ENCODE measurements at places on chromosomes 1 and 21.

GRCh38 chr1:167666416-167666815 is 36.4 kb downstream of the RCSD1 start:
- no peak for DNase-seq

- DNase-seq, result no peak
Observed at GRCh38 chr1:61322008-61322744, 239.8 kb downstream of the NFIA start.

- no peak for DNase-seq
Observed at GRCh38 chr1:236914375-236914774, 89.9 kb downstream of the MT1HL1 start.

- no peak for DNase-seq
Observed at GRCh38 chr1:100847361-100848082, 47.1 kb downstream of the EXTL2 start.

GRCh38 chr1:13723810-13724209 is 23.8 kb downstream of the PRDM2 start:
- no peak for DNase-seq

GRCh38 chr1:117708323-117709248 is 102.7 kb downstream of the TENT5C start:
- no peak for DNase-seq

DNA sequence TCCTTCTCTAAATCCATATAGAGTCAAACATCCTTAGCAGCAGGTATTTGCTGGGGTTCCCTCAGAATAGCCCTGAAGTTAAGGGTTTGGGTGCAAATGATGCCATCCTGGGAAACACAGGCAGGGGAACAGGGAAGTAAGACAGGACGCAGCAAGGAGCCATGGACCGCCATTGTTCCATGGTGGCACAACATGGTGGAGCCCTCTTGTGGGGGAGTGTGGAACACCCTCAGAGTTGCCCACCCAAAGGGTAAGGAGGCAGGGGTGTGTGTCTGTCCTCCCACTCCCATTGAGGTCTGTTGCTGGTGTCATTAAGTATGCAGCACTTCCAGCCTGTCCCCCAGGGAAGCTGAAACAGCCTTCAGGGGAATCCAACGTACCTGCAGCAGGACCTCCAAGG is 20.4 kb upstream of the RCAN1 start:
- DNase-seq, result no peak

- DNase-seq, result no peak
Observed at GRCh38 chr1:172255223-172255560, 165.3 kb upstream of the C1orf105 start.

- DNase-seq, result no peak
Observed at GRCh38 chr1:34478515-34479076, 276.3 kb upstream of the GJB5 start.

- no peak for DNase-seq
Observed at GRCh38 chr1:213017447-213018273, 2.0 kb upstream of the ANGEL2 start.

- DNase-seq, result no peak
Observed at GRCh38 chr1:52551507-52552235, 1.2 kb downstream of the TUT4 start.

DNA sequence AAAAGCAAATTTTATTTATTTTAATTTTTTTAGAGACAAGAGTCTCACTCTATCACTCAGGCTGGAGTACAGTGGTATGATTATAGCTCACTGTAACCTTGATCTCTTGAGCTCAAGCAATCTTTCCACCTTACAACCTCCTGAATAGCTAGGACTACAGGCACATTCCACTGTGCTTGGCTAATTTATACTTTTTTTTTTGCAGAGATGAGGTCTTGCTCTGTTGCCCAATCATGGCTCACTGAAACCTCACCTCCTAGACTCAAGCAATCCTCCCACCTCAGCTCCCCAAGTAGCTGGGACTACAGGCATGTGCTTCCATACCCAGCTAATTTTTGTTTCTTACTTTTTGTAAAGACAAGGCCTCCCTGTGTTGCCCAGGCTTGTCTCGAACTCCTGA is 49.5 kb downstream of the DR1 start:
- DNase-seq, result no peak

DNA sequence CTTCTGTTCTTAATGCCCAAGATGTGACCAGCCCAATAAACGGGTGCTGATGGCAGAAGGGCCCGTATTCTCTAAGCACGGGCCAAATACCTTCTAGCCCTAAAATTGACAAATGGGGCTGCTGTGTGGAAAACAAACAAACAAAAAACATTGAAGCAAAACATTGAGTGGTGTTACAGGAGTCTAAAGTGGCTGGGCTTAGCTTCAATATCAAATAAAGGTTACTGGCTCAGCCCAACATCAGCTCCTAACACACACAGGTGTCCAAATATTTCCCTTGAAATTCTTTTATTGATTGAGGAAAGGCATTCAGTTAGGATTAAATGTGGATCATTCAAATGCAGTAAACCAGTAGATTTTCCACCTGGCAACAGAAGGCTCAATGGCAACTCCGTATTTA is 13.3 kb upstream of the TTF2 start:
- no peak for DNase-seq

GRCh38 chr1:19521411-19521810 is 36.1 kb upstream of the CAPZB start:
- DNase-seq, result no peak

DNA sequence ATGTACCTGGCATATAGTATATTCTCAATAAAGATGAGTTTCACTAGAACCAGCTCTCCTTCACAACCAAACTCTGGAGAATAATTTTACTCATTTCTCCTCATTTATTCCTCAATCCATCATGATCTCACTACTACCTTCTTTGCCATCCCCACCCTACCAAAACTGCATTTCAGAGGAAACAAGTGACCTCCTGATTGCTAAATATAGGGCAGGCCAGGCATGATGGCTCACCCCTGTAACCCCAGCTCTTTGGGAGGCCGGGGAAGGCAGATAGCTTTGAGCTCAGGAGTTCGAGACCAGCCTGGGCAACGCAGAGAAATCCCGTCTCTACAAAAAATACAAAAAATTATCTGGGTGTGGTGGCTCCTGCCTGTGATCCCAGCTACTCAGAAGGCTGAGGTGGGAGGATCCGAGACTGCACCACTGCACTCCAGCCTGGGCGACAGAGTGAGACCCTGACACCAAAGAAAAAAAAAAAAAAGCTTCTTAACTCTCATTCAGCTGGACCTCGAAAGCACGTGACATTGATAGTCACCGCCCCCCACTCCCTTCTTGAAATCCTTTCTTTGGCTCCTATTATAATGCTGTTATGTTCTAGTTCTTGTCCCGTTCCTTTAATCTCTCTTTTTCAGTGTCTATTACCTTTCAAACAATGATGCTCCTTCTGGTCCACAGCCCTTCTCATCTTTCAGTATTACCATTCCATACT is 2.1 kb downstream of the TESK2 start:
- no peak for DNase-seq

GRCh38 chr1:24727501-24728216 is 17.6 kb upstream of the CLIC4 start:
- no peak for DNase-seq

GRCh38 chr1:185920602-185921001 is 186.4 kb downstream of the HMCN1 start:
- DNase-seq, result no peak

DNA sequence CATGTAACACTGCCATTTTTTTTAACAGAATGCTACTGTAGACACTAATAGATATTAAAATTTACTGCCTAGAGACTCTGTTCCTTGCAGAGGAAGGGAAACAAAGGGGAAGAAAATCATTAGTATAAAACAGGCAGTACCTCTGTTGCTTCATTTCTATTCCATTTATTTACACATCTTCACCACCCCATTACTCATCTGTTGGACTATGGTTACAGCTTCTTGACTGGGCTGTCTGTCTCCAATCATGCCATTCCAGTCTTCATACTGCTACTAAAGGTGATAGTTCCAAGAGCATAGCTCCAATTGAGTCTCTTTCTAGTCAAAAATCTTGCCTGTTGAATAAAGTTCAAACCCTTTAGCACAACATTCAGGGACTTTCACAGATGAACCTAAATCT is 22.2 kb upstream of the GPR25 start:
- no peak for DNase-seq

DNA sequence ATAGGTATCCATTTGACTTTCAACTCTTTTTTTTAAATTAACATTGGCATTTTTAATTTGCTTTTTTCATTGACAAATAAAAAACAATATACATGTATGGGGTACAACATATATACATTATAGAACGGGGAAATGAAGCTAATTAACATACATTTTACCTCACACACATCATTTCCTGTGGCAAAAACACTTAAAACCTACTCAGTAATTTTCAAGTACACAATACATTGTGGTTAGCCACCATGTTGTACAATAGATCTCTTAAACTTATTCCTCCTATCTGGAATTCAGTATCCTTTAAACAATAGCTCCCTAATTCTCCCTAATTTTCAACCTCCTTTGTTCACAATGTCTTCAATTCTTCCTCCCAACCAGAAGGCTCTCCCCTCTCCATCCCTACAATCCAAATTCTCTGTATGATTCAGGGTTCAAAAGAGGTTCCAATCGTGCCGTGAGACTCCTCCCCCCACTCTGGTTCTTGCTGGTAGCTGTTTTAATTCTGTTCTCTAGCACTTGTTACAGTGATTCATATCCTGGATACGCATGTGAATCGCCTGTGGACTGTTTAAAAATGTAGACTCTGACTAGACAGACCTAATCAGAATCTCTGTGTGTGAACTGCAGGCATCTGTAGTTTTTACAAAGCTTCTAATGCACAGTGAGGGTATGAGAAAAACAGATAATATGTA is 87.6 kb upstream of the DUSP10 start:
- no peak for DNase-seq

- no peak for DNase-seq
Observed at GRCh38 chr1:63854091-63854490, 80.3 kb downstream of the ROR1 start.

DNA sequence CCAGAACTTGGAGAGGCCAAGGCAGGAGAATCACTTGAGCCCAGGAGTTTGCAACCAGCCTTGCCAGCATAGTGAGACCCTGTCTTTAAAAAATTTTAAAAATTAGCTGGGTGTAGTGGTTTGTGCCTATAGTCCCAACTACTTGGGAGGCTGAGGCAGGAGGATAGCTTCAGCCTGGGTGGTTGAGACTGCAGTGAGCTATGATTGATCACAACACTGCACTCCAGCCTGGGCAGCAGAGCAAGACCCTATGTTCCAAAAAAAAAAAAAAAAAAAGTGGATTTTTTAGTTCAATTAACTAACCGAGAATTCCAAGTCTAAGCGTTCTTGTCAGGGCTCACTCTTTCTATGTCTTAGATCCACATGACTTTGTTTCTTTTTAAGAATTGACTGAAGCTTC is 130.3 kb upstream of the NRIP1 start:
- no peak for DNase-seq

- DNase-seq, result no peak
Observed at GRCh38 chr1:32989160-32990050, 24.8 kb upstream of the RNF19B start.

DNA sequence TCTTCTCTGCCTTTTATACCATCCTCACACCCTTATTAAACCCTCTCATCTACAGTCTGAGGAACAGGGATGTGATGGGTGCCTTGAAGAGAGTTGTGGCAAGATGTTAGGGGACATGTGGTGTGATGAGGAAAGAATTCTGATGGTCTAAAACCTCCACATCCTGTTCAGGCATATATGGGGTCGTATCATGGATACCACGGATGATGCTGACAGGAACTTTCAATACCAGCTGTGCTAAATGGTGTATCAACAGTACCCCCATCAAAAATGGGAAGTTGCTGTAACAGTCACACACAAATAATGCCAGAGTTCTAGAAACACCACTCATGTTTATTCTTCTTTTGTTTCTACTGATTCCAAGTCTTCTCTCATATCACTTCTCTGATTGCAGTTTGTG is 12.9 kb downstream of the OR2T6 start:
- DNase-seq, result no peak

DNA sequence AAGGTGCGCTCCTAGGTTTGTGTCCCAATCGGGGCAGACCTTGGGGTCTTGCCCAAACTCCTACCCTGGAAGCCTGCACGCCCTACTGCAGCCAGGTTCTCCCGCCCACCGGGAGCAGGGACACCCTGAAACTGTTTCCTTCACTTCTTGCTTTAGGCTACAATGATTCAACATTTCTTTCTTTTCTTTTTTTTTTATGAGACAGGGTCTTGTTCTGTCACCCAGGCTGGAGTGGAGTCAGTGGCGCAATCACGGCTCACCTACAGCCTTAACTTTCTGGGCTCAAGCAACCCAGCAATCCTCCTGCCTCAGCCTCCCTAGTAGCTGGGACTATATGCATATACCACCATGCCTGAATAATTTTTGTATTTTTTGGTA is 75.8 kb downstream of the ITPKB start:
- no peak for DNase-seq

DNA sequence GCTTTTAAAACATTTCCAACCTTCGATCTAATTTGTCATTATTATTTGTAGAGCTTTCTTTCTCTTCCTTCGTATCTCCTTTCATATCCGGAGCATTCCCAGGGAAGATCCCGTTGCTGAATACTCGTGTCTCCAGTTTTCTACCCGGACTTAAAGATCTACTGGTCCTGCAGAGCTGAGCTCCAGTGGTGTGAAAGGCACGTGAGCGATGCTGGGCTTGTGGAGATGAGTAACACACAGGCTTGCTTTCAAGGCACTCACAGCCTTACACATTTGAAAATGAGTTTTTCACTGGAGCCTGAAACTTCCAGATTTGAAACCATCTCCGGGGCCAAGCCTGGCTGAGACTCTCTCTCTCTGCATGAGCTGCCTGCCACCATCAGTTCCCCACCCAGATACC is 428.3 kb downstream of the KIF26B start:
- DNase-seq, result no peak

- no peak for DNase-seq
Observed at GRCh38 chr1:182203191-182203875, 141.8 kb upstream of the ZNF648 start.

DNA sequence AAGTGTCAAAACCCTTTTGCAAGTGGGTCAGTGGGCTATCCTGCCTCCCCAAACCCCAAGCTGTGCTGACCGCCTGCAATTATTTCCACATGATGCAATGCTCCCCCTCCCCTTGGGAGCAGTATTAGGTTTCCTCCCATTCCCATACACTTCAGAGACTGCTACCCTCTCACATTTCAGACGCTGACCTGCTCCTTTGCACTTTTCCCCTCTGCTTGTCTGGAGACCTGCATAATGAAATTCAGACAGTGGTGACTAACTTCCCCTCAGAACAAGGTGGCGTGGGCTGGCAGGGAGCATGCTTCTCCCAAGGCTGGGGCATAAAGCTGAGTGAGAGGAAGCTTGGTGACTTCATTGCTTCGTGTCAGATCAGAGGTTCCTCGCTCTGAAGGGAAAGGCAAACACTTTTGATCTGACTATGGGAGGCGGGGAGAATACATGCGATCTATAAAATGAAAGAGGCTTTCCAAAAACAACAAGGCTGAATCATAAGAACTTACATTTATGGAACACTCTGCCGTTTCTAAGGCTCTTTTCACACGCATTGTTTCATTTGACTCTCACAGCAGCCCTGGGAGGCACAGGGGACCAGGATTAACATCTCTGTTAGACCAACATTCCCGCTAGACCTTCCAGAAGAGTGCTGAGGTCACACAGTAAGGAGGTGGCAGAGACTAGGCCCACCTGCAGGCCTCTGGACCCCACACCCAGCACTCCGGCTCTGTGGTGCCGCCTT is 27.5 kb upstream of the ROR1 start:
- DNase-seq, result no peak

GRCh38 chr21:17436626-17437111 is 76.2 kb upstream of the CXADR start:
- no peak for DNase-seq
